H9 (cell line): ENCODE measurements at places on chromosomes 1 and 21. TPM values are rescaled to one million over a fixed set of nuclear protein-coding genes. Genes with fewer than 3 reads are reported as not detected.

GRCh38 chr1:211695135-211695816 is 19.9 kb upstream of the NEK2 start:
- H3K27me3 ChIP-seq: no peaks in the 10 kb centered on the region
- H3K27ac ChIP-seq: no peak overlapping the region
- H3K4me3 ChIP-seq: no peak overlapping the region
- H3K4me1 ChIP-seq: no peaks in the 10 kb centered on the region

GRCh38 chr1:150909585-150910180 is 16.5 kb upstream of the SETDB1 start:
- H3K27ac ChIP-seq: no peak overlapping the region
- H3K27me3 ChIP-seq: no peaks in the 10 kb centered on the region
- DNase-seq: no peak
- peaks cover 8% of the 10 kb centered on the region; the same call in 1 of the 2 replicates for H3K4me1 ChIP-seq

GRCh38 chr1:12477936-12478611 is 139.9 kb downstream of the DHRS3 start:
- H3K4me1 ChIP-seq: no peaks in the 10 kb centered on the region; the same call in 1 of the 2 replicates
- DNase-seq: no peak
- no peak overlapping the region for H3K4me3 ChIP-seq
- H3K27me3 ChIP-seq: no peaks in the 10 kb centered on the region
- H3K36me3 ChIP-seq: peaks cover 19% of the 10 kb centered on the region

DNA sequence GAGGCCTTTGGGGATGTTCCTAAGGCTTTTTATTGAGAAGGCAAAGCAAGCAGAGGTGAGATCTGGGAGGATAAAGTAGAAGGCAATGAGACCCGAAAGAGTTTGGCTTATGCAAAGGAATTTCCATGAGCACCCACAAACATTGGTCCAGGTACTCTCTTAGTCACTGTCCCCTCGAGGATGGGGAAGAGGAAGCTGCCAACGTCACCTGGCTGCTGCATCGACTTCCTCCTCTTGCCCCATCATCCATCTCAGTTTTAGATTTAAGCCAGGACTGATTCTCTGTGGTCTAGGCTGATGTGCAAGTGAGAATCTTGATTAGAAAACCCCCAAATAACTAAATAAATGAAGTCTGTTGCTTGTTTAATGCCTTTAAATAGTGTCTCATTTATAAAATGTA is 28.7 kb downstream of the RUNX1 start:
- H3K27ac ChIP-seq: no peak overlapping the region
- no peaks in the 10 kb centered on the region; the same call in 1 of the 2 replicates for H3K4me1 ChIP-seq
- no peak overlapping the region for H3K4me3 ChIP-seq
- no peak for DNase-seq

- H3K36me3 ChIP-seq: peaks cover 59% of the 10 kb centered on the region
- H3K4me3 ChIP-seq: no peak overlapping the region
- no peak for DNase-seq
- H3K4me1 ChIP-seq: no peaks in the 10 kb centered on the region
These were observed 85.2 kb downstream of the KIF1B start for GRCh38 chr1:10295481-10296085.

DNA sequence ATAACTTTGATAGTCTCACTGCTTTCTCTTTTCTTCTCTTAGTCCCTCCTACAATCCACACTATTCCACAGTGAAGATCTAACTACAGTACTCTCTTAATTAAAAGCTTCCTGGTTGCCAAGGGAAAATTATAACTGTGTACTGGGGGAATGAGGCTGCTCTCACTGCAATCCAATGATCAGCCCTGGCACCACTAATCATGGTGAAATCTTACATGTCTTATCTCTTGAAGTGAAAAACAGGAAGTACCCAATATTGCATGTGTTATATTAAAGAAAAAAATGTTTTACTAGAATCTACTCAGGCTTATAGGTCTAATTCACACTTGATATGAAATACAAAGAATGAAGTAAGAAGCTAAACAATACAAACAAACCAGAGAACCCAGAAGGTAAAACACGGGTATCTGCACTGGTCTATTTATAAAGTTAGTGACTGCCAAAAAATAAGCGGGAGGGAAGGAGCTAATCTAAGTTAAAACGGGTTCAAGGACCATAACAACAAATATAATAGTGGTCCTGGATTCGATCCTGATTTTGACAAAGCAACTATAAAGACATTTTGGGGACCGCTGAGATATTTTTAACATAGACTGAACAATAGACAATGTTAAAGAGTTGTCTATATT is 57.5 kb downstream of the RGS2 start:
- H3K4me1 ChIP-seq: no peaks in the 10 kb centered on the region
- no peaks in the 10 kb centered on the region for H3K36me3 ChIP-seq
- no peak for DNase-seq
- H3K27ac ChIP-seq: no peak overlapping the region
- no peaks in the 10 kb centered on the region for H3K27me3 ChIP-seq
- H3K4me3 ChIP-seq: no peak overlapping the region

- no peak for DNase-seq
- peaks cover 7% of the 10 kb centered on the region for H3K36me3 ChIP-seq
- H3K27me3 ChIP-seq: no peaks in the 10 kb centered on the region
- H3K27ac ChIP-seq: no peak overlapping the region
These were observed 626 bp upstream of the HLCS start for GRCh38 chr21:36966821-36967768.

GRCh38 chr1:208917723-208918122 is 665.8 kb upstream of the CAMK1G start:
- H3K27me3 ChIP-seq: no peaks in the 10 kb centered on the region
- no peaks in the 10 kb centered on the region for H3K36me3 ChIP-seq
- DNase-seq: no peak
- no peak overlapping the region for H3K27ac ChIP-seq
- no peak overlapping the region for H3K4me3 ChIP-seq
- H3K4me1 ChIP-seq: no peaks in the 10 kb centered on the region

DNA sequence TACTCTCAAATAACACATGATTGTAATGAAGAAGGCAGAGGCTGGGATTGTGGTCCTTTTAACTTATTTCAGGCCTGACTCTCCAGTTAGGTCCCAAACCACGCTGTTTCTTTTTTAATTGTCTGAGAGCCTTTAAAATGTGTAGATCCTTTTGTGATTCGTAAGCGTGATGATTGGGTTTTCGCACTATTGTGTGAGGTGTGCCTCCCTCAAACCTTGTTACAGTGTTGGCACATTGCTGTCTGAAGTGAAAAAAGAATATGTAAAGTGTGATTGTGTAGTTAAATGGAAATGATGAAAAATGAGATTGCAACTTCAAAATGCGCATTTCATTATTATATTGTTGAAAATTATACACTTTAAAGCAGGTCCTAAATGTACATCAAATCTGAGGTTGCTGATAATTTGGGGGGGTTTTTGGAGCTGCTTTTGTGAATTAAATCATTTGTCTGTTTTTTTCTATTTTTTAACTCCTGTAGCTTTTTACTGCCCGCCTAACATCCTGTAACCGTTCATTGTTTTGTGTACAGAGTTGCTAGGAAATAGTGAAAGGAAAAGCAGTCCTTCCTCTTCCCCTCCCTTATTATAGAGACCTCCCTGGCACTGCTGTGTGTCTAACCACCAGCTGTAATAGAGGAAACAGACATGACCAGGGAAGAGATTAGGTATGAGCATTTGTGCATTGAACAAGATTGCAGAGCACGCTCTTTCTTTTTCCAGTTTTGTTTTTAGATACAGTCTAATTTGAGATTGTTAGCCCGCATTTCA is 43.3 kb downstream of the IARS2 start:
- H3K27ac ChIP-seq: no peak overlapping the region
- H3K27me3 ChIP-seq: no peaks in the 10 kb centered on the region
- H3K4me3 ChIP-seq: no peak overlapping the region
- no peaks in the 10 kb centered on the region for H3K4me1 ChIP-seq

DNA sequence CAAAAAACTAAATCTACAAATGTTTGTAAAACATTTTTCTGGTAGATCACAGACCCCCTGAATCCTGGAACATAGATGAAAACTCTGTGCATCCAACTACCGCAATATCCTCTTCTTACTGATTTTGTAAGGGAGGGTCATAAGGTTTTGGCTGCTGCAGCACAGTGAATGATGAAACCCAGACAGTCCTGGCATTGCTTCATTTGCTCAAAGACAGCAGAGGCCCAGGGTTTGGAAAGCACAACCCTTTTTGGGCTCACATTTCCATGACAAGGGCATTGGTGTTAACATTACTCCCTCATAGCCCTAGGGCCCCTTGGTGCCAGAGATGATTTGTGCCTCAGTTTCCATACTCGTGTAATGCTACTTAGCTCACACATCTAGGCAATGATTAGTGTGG is 51.2 kb downstream of the PLXNA2 start:
- no peaks in the 10 kb centered on the region for H3K27me3 ChIP-seq
- H3K4me3 ChIP-seq: no peak overlapping the region
- no peaks in the 10 kb centered on the region for H3K36me3 ChIP-seq
- no peak for DNase-seq

DNA sequence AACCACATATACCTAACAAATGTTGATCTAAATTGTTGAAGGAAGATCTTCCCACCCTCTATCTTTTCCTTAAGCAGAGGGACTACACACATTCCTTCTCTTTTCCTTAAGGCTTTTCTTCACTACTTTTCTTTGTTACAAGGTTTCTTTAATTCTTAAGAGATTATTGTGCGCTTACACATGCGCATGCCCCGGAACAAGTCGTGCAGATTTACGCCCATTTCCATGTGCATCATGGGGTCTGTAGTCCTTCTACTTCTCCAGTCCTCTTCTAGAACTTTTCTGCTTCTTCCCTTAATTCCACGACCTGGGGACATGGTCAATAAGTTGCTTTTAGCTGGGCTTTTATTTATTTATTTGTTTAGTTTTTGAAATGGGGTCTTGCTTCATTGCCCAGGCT is 1.7 kb upstream of the CHRNB2 start:
- no peaks in the 10 kb centered on the region; the same call in 1 of the 2 replicates for H3K4me1 ChIP-seq
- DNase-seq: no peak
- H3K27ac ChIP-seq: no peak overlapping the region
- H3K27me3 ChIP-seq: no peaks in the 10 kb centered on the region

- no peaks in the 10 kb centered on the region for H3K27me3 ChIP-seq
- no peaks in the 10 kb centered on the region for H3K36me3 ChIP-seq
- no peak overlapping the region for H3K4me3 ChIP-seq
- no peak for DNase-seq
- H3K27ac ChIP-seq: no peak overlapping the region
- H3K4me1 ChIP-seq: no peaks in the 10 kb centered on the region
These were observed 65.4 kb downstream of the SYDE2 start for GRCh38 chr1:85135392-85135798.

GRCh38 chr1:187873126-187873525 is 1044.4 kb downstream of the PLA2G4A start:
- H3K4me1 ChIP-seq: no peaks in the 10 kb centered on the region; the same call in 1 of the 2 replicates
- H3K36me3 ChIP-seq: no peaks in the 10 kb centered on the region; the same call in 2 of the 3 replicates
- no peak overlapping the region for H3K4me3 ChIP-seq
- no peak for DNase-seq

- H3K27me3 ChIP-seq: no peaks in the 10 kb centered on the region
- H3K36me3 ChIP-seq: no peaks in the 10 kb centered on the region
- no peaks in the 10 kb centered on the region for H3K4me1 ChIP-seq
- DNase-seq: no peak
- H3K27ac ChIP-seq: no peak overlapping the region
These were observed 25.3 kb upstream of the PIK3CD start for GRCh38 chr1:9626201-9626608.

The GJA4 gene
- 1.4 and 2.1 TPM in 2 replicates for total RNA-seq

The IQCC gene
- total RNA-seq: 5.1 and 5.3 TPM in 2 replicates

The DIPK1A gene
- total RNA-seq: 3.3 and 3.8 TPM in 2 replicates

The LEFTY2 gene
- total RNA-seq: 16.3 and 16.9 TPM in 2 replicates

The AIRE gene
- total RNA-seq: 0.17 and 0.39 TPM in 2 replicates

The ITLN2 gene
- 2.4 and 2.9 TPM in 2 replicates for total RNA-seq

The S100A5 gene
- not detected in 2 replicates for total RNA-seq
